Gastroesophageal sphincter (tissue), 4 donors: ENCODE measurements at places on chromosomes 13 and 19. TPM values are rescaled to one million over a fixed set of nuclear protein-coding genes. Genes with fewer than 3 reads are reported as not detected.

DNA sequence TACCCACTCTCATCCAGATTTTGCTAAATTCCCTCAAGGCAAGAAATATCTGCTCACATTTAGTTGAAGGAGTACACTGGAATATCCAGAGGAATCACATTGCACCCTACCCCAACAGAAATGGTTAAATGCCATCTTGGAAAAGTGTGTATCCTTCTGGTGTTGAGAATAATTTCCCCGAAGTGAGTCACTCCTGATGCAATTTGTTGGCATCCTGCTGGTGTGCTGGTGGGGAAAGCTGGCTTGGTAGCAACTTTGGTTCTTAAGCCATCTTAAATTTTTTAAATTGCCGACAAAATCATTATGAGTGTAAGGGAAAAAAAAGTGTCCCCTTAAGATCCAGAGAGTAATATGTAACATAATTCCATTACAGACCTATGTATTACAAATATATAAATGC is 337.3 kb upstream of the DACH1 start:
- ATAC-seq, result no peak

- peak; percentile 78 for ATAC-seq
Observed at GRCh38 chr13:40236566-40237168, 429.8 kb downstream of the FOXO1 start.

GRCh38 chr13:83815598-83815997 is 66.7 kb downstream of the SLITRK1 start:
- ATAC-seq, result no peak

DNA sequence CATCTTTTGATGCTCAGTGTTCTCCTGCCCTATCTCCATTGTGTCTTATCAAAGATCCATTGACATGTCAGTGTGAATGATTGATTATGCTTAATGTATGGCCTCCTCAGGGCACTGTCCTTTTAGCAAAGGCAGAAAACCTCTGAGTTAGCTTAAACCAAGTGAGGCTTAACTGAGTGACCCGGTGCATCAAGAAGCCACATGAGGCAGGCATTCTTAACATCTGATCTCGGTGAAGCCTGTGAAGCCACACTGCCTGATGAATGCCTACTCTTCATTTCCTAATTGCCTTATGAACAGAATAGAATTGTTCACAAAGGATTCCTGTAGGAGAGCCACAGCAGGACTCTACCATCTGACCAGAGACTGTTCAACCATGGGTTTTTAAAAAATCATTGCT is 168.1 kb upstream of the SOX21 start:
- ATAC-seq, result no peak

SOX1 gene
- not detected for total RNA-seq

GRCh38 chr19:13118424-13119193 is 545 bp downstream of the NACC1 start:
- ATAC-seq, result peak; percentile 19

GRCh38 chr13:76449716-76450115 is 436.5 kb downstream of the KCTD12 start:
- ATAC-seq, result no peak

TPT1 gene
- 2,627 TPM for total RNA-seq

ZNF723 gene
- not detected for total RNA-seq

DNA sequence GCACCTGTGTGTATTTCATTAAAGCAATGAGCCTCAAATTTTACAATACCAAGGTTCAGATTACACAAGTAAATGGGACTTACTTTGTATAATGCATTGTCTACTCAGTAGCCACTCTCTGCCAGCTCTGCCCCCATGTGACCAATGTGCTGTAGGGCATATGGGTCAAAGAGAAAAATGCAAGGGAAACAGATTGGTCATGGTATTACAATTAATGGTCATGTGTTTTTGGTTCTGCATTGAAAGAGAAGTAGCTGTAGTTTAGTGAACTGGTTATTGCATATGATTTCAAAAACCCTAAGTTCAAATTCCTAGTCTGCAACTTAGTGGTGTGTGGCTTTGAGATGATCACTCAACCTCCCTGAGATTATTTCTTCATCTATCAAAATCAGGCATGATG is 545.4 kb downstream of the SUCLA2 start:
- ATAC-seq, result no peak
